ENCODE measurements at places on chromosomes 3 and 15. TPM values are rescaled to one million over a fixed set of nuclear protein-coding genes. Genes with fewer than 3 reads are reported as not detected.
A peak's percentile ranks its signal among the peaks of the same experiment; 100 is the strongest.

GRCh38 chr3:30786365-30786764, 108.1 kb downstream of the GADL1 start:
- H3K36me3 ChIP-seq, result no peaks in the 10 kb centered on the region
- no peaks in the 10 kb centered on the region for H3K27me3 ChIP-seq
- DNase-seq, result no peak
- no peaks in the 10 kb centered on the region for H3K4me1 ChIP-seq
- H3K4me3 ChIP-seq, result no peak overlapping the region
- no peak overlapping the region for H3K27ac ChIP-seq

DNA sequence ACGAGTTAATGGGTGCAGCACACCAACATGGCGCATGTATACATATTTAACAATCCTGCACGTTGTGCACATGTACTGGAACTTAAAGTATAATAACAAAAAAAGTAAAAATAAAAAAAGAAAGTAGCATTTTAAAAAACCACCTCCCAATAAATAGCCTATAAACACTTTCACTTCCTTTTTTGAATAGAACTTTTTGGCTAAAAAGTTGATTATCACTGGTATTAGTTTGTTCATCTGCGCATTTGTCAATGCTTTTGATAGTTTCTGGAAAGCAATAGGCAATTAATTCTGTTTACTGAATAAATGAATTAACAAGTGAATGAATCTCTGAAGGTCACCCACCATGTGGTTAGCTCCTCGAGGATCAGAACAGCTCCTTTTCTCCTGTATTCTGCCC, 179.9 kb downstream of the SLC9A9 start:
- H3K27ac ChIP-seq, result no peak overlapping the region
- H3K36me3 ChIP-seq, result no peaks in the 10 kb centered on the region
- H3K4me3 ChIP-seq, result no peak overlapping the region
- no peak for DNase-seq
- H3K4me1 ChIP-seq, result no peaks in the 10 kb centered on the region

DNA sequence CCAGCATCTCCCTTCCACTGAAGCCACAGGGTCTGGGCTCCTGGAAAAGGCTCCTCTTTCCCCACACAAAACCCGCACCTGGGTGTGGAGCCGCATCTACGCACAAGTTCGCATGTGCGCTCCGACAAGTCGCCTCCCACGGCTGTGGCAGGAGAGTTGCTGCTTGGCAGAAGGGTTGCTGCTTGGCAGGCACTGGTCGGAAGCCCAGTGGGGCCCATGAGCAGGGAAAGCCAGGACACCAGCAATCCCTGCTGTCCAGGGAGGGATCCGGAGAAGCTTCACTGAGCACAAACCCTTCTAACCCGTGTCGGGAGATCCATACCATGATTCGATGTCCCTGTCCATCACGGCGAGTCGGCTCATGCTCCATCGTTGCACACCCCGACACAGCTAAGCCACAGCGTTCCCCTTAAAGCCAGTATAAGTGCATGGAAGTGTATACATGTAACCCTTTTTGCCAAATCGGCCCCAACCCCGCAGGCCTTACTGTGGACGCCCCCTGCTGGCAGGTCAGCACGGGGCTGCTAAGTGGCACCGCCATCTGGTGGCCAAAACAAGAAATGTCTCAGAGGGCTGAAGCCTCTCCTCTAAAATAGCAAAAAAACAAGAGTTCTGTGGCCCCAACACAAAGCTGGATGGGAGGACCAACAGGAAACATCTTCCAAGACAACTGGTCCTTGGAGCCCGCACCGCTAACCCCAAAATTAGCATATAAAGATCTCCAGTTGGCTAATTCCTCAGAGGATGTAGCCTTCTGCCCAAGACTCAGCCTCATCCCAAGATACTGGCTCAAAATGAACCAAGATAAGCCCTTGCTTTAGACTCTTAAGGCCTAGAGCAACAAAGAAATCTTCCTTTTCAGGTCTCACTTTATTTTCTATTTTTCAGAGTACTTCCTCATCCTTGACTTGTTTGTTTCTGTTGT, 8.3 kb downstream of the ANKRD63 start:
- DNase-seq, result peak; percentile 80
- H3K27me3 ChIP-seq, result no peaks in the 10 kb centered on the region
- H3K4me1 ChIP-seq, result no peaks in the 10 kb centered on the region
- no peak overlapping the region for H3K27ac ChIP-seq

DNA sequence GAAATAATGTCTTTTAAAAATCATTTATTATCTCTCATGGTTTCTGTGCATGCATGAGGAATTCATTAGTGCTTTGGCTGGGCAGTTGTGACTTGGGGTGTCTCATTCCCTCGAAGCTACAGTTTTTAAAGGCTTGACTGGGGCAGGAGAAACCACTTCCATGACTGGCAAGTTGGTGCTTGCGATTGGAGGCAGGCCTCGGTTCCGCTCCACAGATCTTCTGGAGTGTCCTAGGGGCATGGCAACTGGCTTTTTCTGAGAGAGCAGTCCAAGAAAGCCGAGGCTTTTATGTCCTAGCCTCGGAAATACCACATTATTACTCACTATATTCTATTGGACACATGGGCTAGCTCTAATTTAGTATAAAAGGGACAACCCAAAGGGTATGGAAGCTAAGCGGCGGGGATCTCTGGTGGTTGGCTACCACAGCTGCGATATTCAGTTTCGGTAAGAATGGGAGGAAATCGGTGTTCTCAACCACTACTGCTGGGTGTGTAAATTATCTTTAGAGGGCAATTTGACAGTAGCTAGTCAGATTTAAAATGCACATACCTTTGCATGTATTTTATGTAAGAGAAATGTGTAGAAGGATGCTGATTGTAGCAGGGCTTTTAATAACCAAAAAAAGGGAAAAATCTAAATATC, 48.8 kb upstream of the TOP2B start:
- H3K36me3 ChIP-seq, result no peaks in the 10 kb centered on the region
- no peak overlapping the region for H3K4me3 ChIP-seq
- no peaks in the 10 kb centered on the region for H3K27me3 ChIP-seq
- H3K4me1 ChIP-seq, result no peaks in the 10 kb centered on the region

DNA sequence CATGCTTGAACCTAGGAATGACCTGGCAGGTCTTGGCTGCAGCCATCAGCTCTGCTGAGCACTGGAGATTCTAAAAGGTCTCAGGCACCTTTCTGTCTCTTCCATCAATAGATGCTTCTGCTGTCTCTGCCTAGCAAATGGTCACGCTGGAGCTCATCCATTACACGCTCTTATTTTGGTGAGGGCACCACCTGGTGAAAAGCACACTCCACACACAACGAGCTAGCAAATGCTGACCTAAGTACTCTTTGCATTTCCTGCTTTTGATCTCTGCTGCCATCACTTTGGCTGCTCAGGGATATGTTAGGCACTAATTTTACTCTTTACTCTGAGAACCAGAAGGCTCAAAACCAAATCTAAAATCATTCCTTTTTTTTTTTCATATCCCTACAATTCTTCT, 91.3 kb downstream of the RAB11A start:
- no peak overlapping the region for H3K4me3 ChIP-seq
- DNase-seq, result no peak
- no peak overlapping the region for H3K27ac ChIP-seq
- H3K4me1 ChIP-seq, result no peaks in the 10 kb centered on the region
- H3K36me3 ChIP-seq, result no peaks in the 10 kb centered on the region

DNA sequence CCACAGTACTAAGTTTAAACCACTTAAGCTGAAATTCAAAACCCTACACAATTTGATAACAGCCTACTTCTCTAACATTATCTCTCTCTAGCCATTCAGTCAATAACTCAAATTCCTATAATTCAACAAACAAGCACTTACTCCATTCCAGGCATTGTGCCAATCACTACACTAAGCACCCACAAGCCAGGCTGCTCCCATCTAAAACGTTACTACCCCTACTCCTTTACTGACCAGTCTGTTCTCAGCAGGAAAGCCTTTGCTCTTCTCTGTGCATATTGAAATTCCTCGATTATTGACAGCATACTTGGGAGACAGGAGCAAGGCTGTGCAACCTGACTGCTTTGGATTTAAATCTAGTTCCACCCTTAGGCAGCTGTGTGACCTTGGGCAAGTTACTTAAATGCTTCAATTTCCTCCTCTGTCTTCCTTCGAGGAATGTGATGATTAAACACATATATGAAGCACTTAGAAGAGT, 177.2 kb upstream of the THBS1 start:
- H3K4me1 ChIP-seq, result no peaks in the 10 kb centered on the region
- H3K27me3 ChIP-seq, result no peaks in the 10 kb centered on the region
- no peak for DNase-seq
- no peak overlapping the region for H3K27ac ChIP-seq
- H3K4me3 ChIP-seq, result no peak overlapping the region

GRCh38 chr3:146653978-146654377, 48.8 kb upstream of the PLSCR5 start:
- no peak overlapping the region for H3K4me3 ChIP-seq
- H3K4me1 ChIP-seq, result no peaks in the 10 kb centered on the region
- no peaks in the 10 kb centered on the region for H3K36me3 ChIP-seq
- H3K27ac ChIP-seq, result no peak overlapping the region
- no peak for DNase-seq
- no peaks in the 10 kb centered on the region for H3K27me3 ChIP-seq

DNA sequence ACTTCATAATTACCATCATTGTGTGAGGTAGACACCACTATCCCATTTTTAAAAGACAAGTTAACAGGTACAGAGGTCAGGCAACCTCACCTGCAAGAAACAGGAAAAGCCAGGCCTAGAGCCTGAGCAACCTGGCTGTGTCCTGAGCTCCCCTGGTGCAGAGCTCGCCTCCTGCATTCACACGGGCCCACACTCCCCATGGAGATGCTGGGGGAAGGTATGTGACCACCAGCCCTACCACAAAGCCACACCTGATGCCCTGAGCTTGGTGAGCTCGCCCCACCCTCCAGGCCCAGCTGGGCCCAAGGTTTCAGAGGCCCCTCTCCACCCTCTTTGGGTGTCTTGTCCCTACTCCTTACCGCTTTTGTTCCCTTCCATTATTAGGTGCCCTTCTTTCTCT, 1.2 kb upstream of the EFCAB12 start:
- peaks cover 11% of the 10 kb centered on the region for H3K4me1 ChIP-seq
- H3K36me3 ChIP-seq, result peaks cover 24% of the 10 kb centered on the region
- no peaks in the 10 kb centered on the region for H3K27me3 ChIP-seq

GRCh38 chr3:169091196-169091823, 572.2 kb downstream of the MECOM start:
- H3K27ac ChIP-seq, result no peak overlapping the region
- DNase-seq, result no peak
- H3K4me1 ChIP-seq, result no peaks in the 10 kb centered on the region
- no peaks in the 10 kb centered on the region for H3K27me3 ChIP-seq

GRCh38 chr3:38805765-38806386, 10.1 kb downstream of the SCN10A start:
- 0 out of 2 replicates have a peak, but pooled peaks cover 2% of the 10 kb centered on the region for H3K27me3 ChIP-seq
- no peaks in the 10 kb centered on the region for H3K4me1 ChIP-seq
- no peak for DNase-seq

Gene HTR3E
- total RNA-seq, result not detected

Gene CHST2
- 0.26 TPM for total RNA-seq

Gene AP3B2
- 0.95 TPM for total RNA-seq
